ENCODE measurements at places on chromosomes 6 and 20.

- no peak for DNase-seq
These were observed 730.9 kb upstream of the GJE1 start for GRCh38 chr6:141401851-141402250.

GRCh38 chr20:58001381-58001780 lies 227.1 kb downstream of the ANKRD60 start:
- DNase-seq = no peak

GRCh38 chr20:38724626-38725147 lies 401 bp downstream of the SLC32A1 start:
- no peak for DNase-seq

- DNase-seq = no peak
These were observed 57.1 kb downstream of the PSMG4 start for GRCh38 chr6:3315841-3316240.

GRCh38 chr20:33881989-33882388 lies 70.8 kb downstream of the CHMP4B start:
- DNase-seq = no peak

DNA sequence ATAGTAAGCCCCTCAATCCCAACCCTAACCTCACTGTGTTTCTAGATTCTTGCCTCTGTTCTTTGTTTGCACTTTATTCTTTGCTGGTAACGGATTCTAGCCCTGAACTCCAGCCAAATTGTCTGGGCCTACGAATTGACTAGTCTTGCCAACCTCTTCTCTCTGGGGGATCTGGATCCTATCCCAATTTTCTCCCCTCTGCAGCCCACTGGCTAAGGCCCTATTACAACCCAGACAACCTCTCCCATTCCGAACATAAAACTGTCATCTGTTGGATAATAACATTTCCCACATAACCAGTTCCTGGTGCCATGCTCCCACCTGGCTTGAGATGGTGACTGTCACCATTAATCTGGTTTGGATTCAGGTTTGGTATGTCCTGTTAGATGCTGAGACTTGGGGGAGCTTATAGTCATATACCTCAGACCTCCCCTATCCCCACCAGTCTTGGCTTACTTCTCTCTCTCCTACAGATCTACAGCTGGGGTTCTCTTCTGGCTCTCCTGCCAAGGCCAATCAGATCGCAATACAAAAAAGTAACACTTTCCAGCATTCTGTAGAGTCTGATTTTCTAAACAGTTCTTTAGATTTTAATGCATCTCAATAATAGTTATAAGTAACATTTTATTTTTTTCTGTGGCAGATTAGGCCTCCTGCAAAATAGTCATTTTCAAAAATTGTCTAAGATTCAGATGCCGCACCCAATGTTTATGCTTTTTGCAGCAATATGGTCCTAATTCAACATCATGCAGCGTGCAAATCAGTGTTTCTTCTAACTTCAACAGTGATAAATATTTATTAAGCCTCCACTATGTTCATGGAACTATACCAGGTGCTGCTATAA lies 29.8 kb upstream of the AHI1 start:
- DNase-seq = no peak

GRCh38 chr6:105068407-105068806 lies 111.4 kb downstream of the POPDC3 start:
- no peak for DNase-seq

DNA sequence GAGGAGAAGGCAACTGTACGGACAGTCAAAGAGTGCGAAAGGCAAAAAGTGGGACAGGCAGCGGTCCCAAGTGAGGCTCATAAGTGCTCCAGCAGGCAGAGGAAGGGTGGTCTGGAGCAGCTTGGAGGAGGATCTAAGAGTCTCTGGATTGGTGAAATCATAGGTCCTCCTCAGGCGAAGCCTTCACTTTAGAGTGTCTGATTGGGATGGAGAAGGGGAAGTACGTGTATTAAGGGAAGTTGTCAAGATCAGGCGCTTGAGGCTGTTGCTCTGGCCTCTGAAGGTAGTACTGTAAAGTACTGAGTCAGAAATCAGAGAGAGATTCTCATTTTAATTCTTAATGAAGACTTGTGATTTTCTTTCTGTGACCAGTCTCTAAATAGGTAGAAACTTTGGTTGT lies 185.6 kb downstream of the KIF16B start:
- no peak for DNase-seq

- DNase-seq = no peak
These were observed 2.0 kb downstream of the ARHGAP18 start for GRCh38 chr6:129707882-129708495.

- no peak for DNase-seq
These were observed 64.3 kb downstream of the FAM83B start for GRCh38 chr6:54910921-54911320.

DNA sequence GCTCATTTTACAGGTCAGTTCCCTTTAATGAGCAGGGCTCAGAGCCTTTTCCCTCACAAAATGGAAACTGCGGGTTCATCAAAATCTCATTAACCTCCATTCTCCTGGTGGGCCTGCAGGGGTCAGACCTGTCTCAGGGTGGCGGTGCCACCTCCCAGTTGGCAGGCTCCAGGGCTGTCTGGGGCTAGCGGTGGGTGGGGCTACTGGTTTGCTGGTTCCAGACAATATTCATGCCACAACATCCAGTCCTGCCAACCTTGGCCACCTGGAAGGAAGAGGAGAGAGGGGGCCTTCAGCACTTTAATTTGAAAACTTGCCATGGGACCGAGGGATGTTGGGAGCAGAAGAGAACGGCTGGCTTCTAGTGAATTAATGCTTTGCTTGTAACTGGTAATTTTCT lies 41.9 kb upstream of the CTNNBL1 start:
- no peak for DNase-seq

- DNase-seq = no peak
These were observed 104.6 kb downstream of the DLL1 start for GRCh38 chr6:170186006-170186935.

GRCh38 chr6:75196081-75196687 lies 9.7 kb downstream of the COL12A1 start:
- DNase-seq = no peak

DNA sequence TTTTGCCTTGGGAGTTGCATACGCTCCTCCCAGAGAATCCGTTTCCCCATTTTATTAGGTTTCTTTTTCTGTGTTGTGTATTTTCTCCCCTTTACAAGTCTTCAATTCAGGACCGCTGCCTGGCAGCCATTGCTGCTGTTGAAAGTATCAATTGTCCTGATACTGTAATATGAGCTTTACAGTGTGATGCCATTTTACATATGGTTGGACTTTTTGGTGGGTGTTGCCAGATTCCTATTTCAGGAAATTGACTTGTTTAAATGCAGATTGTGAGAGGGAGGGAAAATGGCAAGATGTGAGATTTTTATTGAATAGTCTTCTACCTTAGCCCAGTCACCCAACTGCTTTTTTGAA lies 1.2 kb downstream of the PANK2 start:
- DNase-seq = no peak

All from NCI-H1436 (cell line).